Central memory CD8-positive, alpha-beta T cell (primary cell): ENCODE measurements at places on chromosomes 16 and 17.
A peak's percentile ranks its signal among the peaks of the same experiment; 100 is the strongest.

GRCh38 chr17:58391302-58391984 lies 25.9 kb downstream of the RNF43 start:
- DNase-seq = no peak

DNA sequence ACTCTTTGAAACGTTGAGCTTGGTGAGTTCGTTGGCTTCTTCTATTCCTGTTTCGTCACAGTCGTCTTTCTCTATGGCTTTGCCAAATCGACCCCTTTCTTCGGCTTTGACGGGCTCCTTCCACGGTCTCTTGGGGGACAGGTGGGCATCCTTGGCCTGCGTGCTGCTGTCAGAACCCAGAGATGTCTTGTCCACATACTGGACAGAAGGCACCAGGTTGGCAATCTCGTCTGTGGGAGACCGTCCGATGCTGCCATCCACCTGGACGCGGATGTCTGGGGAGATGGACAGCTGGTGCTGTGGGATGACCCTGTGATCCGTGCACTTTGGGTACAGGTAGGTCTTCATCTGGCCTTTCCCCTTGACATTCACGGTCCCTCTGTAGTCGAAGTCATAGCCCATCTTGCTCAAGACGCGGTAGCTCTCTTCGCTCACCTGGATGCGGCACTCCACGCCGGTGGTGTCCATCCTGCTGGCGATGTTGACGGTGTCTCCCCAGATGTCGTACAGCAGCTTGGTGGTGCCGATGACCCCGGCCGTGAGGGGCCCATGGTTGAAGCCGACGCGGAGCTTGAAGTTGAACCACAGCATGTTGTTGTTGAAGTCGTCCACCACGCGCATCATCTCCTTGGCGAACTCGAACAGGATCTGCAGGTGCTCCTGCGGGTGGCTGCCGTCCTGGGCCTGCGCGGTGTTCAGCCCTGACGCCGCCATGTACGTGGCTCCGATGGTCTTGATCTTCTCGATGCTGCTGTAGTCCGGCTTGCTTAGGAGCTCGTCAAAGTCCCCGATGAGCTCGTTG lies 85.5 kb upstream of the CREBBP start:
- no peak for DNase-seq

DNA sequence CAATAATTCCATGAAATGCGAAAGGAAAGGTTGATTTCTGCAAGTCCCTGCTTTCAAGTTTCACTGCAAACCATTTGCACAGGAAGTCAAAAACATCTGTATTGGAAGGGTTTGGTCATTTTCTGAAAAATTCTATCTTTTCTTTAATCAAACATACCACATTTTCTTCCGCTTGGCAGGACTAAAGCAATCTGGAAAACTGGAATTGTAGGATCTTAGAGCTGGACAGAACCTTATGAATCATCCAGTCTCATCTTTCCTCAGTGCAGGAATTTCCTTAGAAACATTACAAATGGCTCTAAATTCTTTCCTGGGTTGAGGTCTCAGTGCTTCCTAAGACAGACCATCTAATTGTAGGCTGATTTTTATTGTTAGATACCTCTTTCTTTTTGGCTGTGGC lies 111.5 kb upstream of the ELAC2 start:
- no peak for DNase-seq

DNA sequence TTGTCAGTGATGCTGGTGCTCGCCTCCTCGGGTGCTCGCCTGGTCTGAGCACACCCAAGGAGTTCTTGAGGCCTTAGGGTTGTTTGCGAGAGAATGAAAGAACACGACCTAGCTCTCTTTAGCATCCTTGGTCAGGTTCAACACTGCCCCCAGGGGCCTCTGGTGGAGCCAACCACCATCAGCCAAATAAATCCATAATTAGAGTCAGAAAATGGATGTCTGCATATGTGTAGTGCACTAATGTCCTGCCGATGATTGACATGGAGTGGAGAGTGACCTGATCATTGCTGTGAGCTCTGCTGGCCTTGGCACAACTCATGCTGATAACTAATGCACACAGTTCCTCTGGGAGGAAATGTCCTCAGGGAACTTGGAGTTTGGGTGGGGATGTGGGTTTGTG lies 8.2 kb upstream of the STH start:
- no peak for DNase-seq

- DNase-seq = no peak
Observed at GRCh38 chr16:85675251-85675874, 13.4 kb downstream of the GINS2 start.

GRCh38 chr17:40168262-40168832 lies 8.9 kb upstream of the RAPGEFL1 start:
- DNase-seq = no peak

GRCh38 chr17:18005496-18005895 lies 32.8 kb downstream of the DRC3 start:
- no peak for DNase-seq

DNA sequence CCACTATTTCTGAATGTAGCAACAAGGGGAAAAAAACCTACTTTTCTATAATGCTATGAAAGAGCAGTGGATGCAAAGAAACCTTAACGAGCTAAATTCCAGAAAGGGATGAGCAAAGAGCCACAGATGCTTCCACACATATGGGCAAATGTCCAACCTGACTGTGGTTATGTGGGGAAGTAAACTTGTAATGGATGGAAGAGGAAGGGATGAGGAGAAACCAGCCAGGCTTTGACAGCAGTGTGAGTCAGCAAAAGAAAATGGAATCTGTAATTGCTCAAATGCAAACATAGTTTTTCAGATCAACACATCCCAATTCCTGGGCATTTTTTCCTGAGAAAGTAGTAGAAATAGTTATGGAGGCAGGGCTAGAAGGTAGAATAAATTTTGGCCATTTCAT lies 204.8 kb upstream of the CPHXL start:
- no peak for DNase-seq

DNA sequence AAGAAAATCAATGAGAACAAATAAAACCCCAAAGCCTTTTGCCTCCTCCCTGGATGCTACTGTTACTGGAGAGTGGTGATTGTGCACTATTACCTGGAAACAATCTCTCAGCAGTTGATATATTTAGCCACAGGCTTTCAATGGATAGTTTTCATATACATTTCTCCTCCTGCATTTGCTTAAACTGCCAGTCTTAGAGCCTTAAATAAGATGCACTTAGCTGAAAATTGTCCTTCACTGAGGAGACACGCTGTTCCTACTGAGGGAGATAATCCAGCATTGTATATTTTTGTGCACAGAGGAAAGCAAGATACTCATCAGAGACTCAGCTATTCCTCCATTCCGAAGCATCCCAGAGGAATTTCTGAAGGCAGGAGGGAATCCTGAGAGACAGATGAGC lies 520.2 kb upstream of the C16orf82 start:
- DNase-seq = no peak

DNA sequence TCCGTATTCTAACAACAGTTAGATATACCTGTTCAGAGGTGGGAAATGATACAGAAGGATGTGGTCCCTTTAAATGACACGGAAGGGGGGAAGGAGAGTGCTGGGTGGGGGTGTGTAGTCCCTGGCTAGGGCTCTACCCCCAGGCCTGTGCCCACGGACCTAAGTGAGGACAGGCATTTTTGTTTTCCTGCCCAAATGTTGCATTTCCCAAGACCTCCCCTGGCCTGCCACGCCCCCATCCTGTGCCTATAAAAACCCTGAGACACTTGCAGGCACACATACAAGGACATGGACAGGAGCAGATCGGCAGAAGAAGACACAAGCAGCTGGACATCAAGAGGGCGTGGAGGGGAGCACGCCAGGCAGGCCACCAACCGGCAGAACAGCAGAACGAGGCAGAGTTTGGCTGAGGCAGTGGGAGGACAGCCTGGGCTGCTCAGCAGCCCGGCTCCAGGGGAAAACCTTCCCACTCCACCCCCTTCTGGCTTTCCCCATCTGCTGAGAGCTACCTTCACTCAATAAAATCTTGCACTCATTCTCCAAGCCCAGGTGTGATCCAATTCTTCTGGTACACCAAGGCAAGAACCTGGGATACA lies 13.3 kb upstream of the MPP2 start:
- no peak for DNase-seq

DNA sequence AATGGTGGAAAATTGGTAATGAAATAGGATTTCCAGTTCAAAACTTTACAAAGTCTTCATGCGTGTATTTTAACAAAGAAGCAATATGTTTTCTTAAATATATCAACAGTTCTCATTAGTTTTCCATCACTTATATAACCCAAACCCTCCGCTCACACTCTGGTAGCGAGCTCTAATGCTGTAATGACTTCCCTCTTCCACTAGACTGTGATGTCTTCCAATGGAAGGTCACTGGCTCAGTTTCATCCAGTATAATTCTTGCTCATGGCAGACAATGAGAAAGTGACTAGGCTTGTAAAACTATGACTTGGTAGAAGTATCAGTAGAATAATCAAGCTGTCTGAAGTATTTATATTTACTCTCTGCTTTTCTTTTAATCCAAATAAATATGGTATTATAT lies 32.8 kb downstream of the NETO2 start:
- DNase-seq = no peak

- no peak for DNase-seq
Observed at GRCh38 chr17:43534909-43535308, 11.2 kb downstream of the ETV4 start.

GRCh38 chr17:81489998-81490992 lies 22.3 kb downstream of the ACTG1 start:
- no peak for DNase-seq

GRCh38 chr17:36525888-36526287 lies 8.8 kb downstream of the MYO19 start:
- peak; percentile 8 for DNase-seq

GRCh38 chr16:31764103-31764502 lies 109.5 kb upstream of the ZNF267 start:
- DNase-seq = no peak

- DNase-seq = peak; percentile 64
Observed at GRCh38 chr16:67279296-67280089, at the start of gene PLEKHG4. Gene PLEKHG4 (plus strand): TSS chr16:67279532. CDS start chr16:67280045, 513 bp downstream.

DNA sequence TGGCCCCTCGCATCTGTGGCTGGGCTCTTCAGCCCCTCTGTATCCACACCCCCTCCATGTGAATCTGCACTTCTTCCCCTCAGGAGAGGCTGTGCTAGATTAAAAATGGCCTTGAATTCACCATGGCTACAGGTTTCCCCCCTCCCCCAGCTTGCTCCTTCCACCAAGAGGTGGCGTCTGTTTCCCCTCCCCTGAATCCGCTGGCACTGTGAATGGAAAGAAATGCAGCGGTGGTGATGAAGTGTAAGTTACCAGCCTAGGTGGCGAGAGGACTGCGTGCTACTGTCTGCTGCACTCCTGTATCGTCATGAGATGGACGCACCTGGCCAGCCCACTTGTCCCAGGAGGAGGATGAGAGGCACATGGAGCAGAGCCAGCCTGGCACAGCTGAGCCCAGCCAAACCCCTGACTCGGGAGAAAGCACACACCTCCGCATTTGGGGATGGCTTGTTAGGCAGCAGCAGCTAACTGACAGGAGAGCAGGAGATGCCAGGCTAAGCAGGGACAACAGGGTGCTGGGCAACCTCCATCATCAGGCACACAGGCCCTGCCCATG lies 26.2 kb downstream of the TNFRSF13B start:
- no peak for DNase-seq

GRCh38 chr16:88430524-88431446 lies 22.3 kb upstream of the ZFPM1 start:
- no peak for DNase-seq

DNA sequence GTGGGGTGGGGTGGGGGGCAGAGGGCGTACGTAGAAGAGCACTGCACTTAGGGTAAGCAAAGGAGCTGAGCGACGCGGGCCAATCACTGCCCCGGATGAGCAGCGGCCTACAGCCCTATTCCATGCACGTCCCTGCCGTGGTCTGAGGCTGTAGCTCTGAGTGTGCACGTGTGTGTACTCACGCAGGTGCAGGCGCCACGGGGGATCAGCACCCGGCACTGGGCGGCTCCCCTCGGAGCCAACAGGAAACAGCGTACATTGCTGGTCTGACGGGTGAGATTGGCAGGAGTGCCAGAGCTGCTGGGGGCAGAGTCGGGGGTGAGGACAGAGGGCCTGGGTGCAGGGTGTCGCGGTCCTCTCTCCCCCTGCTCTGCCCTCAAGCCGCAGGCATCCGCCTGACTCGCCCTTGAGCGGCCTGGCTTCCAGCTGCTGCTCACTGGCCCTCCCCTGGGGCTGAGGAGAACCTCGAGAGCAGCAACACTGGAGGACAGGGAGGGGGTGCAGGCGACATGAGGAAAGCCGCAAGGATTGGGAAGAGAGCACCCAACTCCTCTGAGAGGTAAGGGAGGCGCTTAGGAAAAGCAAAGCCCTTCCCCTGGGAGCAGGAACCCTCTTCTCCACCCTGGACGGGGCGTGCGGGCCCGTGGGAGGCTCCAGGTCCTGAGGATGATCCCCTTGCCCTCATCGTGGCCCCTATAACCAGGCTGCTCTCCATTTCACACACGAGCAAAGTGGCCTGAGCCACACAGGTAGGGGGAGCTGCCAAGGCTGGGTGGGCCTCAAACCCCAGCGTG lies 57.8 kb downstream of the ENGASE start:
- no peak for DNase-seq
